ENCODE measurements at places on chromosomes 1 and 21. TPM values are rescaled to one million over a fixed set of nuclear protein-coding genes. Genes with fewer than 3 reads are reported as not detected.

KLHDC9 gene
- total RNA-seq = 15.0 TPM

DNA sequence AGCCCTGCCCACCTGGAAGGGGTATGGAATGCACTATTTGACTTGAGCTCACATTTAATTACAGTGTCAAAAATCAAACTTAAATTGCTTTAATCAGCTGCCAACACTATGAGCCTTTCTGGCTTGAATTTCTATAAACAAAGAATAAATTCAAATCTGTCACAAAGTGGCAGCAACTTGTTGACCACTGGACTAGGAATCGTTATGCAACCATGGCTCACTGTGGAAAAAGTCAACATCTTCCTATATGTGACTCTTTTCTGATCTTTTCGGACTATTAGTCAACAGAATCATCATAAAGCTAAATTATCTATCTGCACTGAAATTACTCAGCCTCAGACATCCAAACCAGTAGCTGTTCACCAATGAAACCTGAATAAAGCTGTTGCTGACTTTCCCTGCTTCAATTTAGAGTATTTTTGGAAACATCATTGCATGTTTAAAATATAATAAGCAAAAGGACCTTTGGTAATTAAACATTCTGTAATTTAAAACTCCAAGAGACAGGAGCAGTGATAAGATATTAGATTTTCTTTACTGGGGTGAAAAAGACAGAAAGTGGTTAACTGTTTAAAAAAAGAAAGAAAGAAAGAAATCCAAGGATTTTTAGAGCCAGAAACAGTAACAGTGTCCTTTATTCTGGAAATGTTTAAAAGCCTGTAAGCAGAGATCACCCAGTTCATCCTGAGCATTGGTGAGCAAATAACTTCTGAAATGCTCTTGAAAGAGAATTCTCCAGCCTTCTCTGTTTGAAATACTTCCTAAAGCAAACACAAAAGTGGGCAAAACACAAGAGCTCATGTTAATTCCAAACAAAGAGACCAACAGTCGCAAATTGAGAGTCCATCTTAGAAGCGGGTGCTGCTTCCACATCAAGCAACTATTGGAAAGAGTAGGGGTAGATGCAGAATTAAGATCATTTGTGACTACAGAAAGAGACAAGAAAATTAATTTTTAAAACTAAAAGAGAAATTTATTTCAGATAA, 26.2 kb upstream of the ERG start:
- no peak for DNase-seq

F5 gene
- total RNA-seq = 0.06 TPM

DNA sequence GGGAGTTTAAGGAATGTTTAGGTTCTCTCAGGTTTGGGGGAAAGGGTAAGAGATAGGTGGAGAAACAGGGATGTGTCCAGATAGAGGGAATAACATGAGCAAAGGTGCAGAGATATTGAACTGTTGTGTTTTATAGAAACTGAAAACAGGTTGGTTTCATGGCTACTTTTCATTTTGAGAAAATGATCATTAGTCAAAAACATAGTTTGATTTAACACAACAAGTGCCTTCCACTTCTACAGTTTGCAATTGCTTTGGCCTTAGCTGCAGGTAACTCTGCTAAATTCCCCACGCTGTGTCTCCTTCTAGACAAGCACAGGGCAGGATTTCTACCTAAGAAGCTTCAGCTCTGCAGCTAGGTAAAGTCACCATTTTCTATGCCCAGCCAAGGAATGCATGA, 124.9 kb downstream of the RGS2 start:
- no peak for DNase-seq

GRCh38 chr21:35796844-35797243, 263.5 kb downstream of the SETD4 start:
- DNase-seq = no peak

TNN gene
- not detected for total RNA-seq

TNFRSF9 gene
- total RNA-seq = 0.83 TPM

GRCh38 chr21:19501115-19501514, 1097.5 kb upstream of the TMPRSS15 start:
- DNase-seq = no peak

GRCh38 chr1:59906931-59907330, 19.6 kb downstream of the CYP2J2 start:
- no peak for DNase-seq

DNA sequence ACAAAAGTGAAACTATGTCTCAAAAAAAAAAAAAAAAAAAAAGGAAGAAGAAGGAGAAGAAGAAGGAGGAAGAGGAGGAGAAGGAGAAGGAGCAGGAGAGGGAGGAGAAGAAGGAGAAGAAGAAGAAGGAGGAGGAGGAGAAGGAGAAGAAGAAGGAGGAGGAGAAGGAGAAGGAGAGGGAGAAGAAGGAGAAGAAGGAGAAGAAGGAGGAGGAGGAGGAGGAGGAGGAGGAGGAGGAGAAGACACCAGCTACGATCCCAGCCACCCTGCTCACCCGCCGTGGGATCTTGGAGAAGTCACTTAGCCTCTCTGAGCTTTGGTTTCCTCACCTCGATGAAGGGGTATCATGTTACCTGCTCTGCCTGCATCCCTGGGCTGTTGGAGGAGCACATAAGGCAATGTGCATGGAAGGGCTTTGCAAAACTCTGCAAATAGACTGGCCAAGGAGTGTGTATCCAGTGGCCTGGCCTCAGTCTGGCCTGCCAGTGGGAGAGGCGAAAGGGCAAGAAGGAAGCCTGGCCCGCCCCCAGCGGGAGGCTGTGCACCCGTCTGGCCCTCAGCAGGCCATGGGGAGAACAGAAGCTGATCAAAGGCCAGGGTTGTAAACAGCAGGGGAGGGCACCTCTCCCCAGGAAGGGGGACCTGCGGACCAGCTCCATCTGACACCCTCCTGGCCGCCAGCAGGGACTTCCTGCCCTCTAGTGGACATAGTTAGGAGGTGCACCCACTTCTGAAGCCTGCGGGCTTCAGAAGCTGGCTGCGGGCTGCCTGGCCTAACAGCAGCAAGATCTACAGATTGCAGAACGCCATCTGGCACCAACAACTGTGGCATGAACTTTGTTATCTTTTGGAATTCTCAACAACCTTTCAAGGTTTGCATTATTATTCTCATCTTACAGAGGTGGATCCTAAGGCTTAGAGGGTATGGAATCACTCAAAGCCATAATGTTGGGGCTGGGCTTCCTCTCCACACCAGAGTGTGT, 19.2 kb upstream of the CDK18 start:
- DNase-seq = peak; percentile 70

SYTL1 gene
- total RNA-seq = 0.46 TPM

- peak; percentile 49 for DNase-seq
Observed at GRCh38 chr1:15412843-15413242, 3.2 kb downstream of the EFHD2 start.

- DNase-seq = no peak
Observed at GRCh38 chr1:245183429-245183828, 28.6 kb downstream of the KIF26B start.

- peak; percentile 29 for DNase-seq
Observed at GRCh38 chr1:179366093-179366800, 476 bp downstream of the AXDND1 start.

VSIG8 gene
- total RNA-seq = not detected

- no peak for DNase-seq
Observed at GRCh38 chr21:31546443-31547170, 112.9 kb upstream of the SOD1 start.

- DNase-seq = no peak
Observed at GRCh38 chr1:41664861-41665640, 180.6 kb upstream of the EDN2 start.
